CD4-positive, CD25-positive, alpha-beta regulatory T cell (primary cell): ENCODE measurements at places on chromosomes 5 and 9. TPM values are rescaled to one million over a fixed set of nuclear protein-coding genes. Genes with fewer than 3 reads are reported as not detected.

HACD4 gene
- 12.0 TPM for total RNA-seq

DNA sequence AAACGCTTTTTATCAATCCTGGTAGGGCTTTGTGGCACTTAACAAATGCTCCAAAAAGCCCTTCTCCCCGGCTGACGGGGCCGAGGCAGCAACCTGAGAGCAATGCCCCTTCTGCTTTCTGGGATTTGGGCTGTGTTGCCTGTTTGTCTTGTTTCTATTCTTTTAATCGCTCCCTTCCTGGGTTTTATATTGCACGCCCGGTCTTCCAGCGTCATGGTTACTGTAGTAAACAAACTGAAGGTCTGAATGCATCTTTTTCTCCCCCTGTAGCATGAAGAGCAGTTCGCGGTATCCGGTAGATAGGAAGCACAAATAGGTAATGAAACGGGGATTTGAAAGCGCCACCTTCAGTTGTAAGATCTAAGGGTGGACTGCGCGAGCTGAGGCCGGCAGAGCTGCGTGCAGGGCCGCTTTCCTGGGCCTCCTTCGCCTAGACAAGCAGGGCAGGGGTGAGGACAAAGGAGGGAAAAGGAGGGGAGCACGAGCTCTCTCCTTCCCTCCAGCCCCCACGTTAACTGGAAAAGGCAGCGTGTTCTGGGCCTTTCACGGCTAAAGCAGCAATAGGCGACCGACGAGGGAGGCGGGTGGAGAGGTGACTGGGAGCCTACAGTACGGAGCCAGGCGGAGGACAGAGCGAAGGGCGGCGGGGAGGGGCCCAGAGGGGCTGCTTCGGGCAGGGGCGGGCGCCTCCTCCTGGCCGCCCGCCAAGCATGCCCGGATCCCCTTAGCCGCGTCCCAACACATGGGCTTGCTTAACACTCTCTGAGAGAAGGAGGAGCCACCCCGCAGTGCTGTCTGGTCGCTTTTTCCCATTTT is 49.3 kb upstream of the ZNF366 start:
- peak; percentile 33 for DNase-seq

- no peak for DNase-seq
Observed at GRCh38 chr9:98625728-98626127, 83.0 kb downstream of the GABBR2 start.

- no peak for DNase-seq
Observed at GRCh38 chr5:122943050-122943698, 93.4 kb downstream of the PPIC start.

- no peak for DNase-seq
Observed at GRCh38 chr9:85716031-85716877, 25.5 kb downstream of the AGTPBP1 start.

UTP15 gene
- total RNA-seq: 32.9 TPM

DNA sequence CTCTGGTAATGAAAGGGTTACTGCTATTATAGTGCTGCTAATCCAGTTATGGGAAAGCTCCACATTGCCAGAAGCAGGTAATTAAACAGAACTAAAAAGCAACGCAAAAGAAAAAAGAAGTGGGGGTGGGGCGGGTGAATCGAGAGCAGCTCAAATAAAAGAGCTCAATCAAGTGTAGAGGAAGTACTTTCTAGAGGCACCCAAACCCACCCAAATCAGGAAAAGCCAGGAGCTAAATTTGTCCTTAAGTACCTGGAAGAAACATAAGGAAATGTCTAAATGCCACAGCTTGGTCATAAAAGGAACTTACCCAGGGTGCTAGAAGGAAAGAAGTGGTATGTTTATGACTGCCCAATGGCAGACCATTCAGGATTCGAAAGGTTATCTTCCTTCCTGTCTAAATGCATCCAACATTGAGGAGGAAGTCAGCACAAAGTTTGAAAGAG is 2.4 kb upstream of the RNF145 start:
- no peak for DNase-seq

- no peak for DNase-seq
Observed at GRCh38 chr5:179008667-179009066, 13.5 kb upstream of the GRM6 start.
